ENCODE measurements at places on chromosomes 2 and 18. TPM values are rescaled to one million over a fixed set of nuclear protein-coding genes. Genes with fewer than 3 reads are reported as not detected.
A peak's percentile ranks its signal among the peaks of the same experiment; 100 is the strongest.

FAP gene
- 11.9 TPM for polyA plus RNA-seq

SP140 gene
- polyA plus RNA-seq, result 1.1 TPM

STK11IP gene
- polyA plus RNA-seq, result 20.3 TPM

- DNase-seq, result no peak
Measured at GRCh38 chr2:142218471-142218870, 87.7 kb upstream of the LRP1B start.

GRCh38 chr2:8525236-8525581 lies 156.6 kb upstream of the ID2 start:
- DNase-seq, result no peak

DNA sequence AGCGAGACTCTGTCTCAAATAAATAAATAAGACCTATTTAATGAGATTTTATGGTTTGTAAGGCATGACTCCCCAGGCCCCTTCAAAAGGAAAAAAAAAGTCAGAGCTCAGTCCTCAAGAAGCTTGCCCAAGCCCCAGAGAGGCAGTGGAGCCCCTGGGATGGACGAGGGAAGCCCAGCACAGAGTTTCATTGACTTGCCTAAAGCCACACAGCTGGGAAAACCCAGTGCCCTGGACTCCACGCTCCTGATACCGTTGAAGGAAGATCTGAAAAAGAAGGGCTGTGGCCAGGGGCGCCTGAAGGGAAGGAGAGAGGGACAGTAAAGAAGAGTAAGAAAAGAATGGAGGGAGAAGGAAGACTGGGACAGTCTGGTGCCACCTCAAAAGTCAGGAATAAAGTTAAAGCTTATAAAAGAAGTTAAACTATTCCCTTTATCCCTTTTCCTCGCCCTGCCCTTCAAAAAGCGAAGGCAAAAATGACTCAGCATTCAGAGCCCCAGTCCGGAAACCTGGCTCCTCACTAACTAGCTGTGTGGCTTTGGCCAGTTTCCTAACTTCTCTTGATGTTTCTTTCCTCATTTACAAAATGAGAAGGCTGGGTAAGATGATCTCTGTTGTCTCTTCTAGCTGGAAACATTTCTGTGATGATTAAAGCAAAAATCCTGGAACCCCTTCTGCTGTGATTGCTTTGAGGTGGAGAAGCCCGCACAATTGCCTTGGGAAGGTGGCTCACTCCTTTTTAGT lies 46.7 kb downstream of the LYPD1 start:
- DNase-seq, result no peak

DNA sequence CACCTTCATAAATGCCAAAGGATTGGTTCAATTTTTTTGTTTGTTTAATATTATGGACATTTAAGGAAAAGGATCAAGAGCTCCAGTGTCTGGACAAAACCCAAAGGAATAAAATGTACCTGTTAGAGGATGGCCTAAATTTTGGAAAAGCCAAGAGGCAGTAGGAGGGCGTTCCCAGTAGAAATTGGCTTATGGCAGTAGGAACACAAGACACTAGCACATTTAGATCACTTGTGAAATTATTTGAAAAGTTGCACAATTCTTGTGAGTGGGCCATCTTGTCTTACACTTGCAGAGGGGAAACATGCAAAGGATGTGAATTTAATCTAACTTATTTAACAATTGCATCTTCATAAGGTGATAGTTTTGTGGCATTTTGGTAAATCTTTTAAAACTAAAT lies 3.2 kb downstream of the BZW1 start:
- no peak for DNase-seq

GRCh38 chr18:75140296-75140695 lies 68.6 kb downstream of the PTGR3 start:
- no peak for DNase-seq

GRCh38 chr2:74834792-74835755 lies 1.1 kb downstream of the HK2 start:
- DNase-seq, result no peak

- DNase-seq, result peak; percentile 52
Measured at GRCh38 chr2:11669454-11670291, at the start of gene NTSR2. TSS of gene NTSR2 (minus strand) at chr2:11670195. CDS start at chr2:11670129, 66 bp downstream.

All from left renal cortex interstitium (tissue), 4 donors.